ENCODE measurements at places on chromosomes 2 and 18.

DNA sequence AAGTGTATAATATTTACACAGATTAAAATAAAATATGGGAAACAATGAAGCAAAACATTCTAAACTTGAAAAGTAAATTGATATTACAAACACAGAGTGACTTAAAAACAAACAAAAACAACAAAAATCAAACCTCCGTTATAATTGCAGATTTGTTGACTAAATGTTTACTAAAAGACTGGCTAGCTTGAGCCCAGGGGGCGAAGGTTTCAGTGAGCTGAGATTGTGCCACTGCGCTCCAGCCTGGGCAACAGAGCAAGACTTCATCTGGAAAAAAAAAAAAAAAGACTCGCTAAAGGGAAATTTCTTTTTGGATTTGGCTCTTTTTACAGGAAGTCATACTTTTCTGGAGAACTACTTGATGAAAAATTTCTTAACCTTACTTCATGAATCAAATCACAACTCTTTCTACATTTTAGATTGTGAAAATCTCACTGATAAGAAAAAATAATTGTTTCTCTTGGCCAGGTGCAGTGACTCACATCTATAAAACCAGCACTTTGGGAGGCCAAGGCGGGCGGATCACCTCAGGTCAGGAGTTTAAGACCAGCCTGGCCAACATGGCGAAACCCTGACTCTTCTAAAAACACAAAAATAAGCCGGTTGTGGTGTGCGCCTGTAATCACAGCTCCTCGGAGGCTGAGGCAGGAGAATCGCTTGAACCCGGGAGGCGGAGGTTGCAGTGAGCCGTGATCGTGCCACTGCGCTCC, 9.7 kb downstream of the TFPI start:
- DNase-seq, result no peak

DNA sequence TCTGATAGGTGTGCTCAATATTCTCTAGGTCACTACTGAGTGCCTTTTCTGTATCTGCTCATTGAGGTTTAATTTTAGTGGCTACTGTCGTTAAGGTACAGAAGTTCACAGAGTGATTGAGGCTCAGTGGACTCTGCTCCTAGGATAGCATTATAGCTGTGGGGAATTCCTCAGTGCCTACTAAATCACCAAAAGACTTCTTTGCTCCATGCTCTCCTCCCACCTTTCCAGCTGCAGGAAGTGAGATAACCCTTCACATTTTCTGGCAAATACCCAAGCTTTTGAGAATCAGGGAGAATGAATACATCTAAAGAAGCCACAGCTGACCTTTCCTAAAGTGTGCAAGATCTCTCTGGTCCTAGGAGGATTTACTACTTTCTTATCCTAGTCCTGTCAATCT, 95.2 kb upstream of the FSIP2 start:
- DNase-seq, result no peak

DNA sequence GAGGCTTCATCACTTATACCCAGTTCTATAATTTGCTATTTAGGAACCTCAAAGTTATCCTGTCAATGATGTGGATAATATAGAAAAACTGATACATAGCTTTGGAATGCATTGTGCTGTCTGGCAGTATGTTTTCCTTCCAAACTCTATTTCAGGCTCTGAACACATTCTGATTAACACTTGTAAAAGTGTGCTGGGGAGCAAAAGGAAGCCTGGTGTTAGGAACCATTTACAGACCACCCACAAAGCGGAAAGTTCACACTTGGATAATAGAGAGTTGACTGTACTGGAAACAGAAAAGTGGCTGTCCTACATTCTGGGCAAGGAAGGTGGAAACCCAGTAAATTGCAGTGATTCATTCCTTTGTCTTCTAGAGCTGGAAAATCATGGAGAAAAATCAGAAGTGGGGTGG, 114.5 kb upstream of the ZFP36L2 start:
- no peak for DNase-seq

DNA sequence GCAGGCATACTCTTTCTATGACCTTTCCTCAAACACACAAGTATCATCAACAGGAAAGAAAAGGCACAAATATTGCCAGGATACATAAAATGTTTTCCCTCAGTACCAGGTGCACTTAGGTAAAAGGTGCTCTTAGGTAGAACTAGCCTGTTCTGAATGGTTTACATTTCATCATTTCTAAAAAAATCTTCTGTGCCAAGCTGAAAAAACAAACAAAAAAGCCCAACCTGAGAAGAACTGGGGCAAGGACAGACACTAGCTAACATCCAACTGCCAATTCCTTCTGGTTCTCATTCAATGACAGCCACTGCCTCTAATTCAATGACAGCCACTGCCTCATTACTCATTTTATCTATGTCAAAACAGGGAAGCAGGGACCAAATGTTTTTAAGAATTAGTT, 68.5 kb downstream of the SPIRE1 start:
- no peak for DNase-seq

DNA sequence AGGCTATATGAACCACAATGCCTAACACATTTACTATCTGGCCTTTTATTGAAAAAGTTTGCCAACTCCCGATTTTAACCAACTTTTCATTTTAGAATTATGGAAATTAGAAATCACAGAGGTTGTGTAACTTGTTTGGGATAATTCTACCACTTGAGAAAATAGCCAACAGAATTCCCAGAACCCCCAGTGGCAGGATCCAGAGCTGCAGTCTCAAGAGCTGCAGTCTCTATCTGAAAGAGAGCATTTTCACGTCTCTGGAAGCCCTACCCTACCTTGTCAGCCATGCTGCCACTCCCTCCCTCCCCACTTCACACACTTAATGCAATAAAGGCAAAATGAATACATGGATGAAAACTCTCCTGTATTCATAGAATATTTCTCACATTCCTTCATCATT, 23.4 kb upstream of the TSPYL6 start:
- DNase-seq, result no peak

DNA sequence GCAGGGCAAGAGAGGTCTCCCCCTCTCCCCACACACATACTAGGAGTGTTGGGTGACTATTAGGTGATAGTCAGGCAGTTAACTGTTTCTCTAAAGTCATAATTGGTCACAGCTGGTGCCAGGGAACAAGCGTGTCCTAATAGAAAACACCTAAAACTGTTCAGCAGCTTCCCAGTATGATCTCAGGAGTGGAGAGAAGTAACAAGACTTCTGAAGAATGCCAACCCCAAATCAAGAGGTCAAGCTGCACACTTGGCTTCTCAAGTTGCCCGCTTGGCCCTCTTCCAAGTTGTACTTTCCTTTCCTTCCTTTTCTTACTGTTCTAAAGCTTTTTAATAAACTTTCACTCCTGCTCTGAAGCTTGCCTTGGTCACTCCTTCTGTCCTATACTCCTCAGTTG, 22.4 kb upstream of the STAT1 start:
- DNase-seq, result no peak

GRCh38 chr2:224009605-224010315, 29.3 kb downstream of the SERPINE2 start:
- no peak for DNase-seq

- no peak for DNase-seq
These were observed 184.9 kb downstream of the KLHL29 start for GRCh38 chr2:23569761-23570365.

DNA sequence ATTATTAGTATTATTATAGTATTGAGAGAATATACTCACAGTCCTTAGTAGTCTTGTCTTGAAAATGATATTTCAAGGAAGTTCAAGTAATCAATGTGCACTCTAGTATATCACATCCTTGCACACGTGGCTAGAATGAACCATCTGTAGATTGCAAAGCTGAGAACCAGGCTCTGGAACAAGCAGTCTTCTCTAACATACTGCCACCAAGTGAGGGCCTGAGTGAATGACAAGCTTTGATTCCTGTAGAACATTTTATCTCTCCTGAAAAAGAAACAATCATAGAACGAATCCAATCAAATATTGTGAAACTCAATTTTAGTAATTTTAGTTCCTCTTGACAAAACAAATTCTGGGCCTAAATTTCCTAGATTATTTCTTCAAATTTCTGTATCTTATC, 55.3 kb upstream of the SULT1C3 start:
- DNase-seq, result no peak

DNA sequence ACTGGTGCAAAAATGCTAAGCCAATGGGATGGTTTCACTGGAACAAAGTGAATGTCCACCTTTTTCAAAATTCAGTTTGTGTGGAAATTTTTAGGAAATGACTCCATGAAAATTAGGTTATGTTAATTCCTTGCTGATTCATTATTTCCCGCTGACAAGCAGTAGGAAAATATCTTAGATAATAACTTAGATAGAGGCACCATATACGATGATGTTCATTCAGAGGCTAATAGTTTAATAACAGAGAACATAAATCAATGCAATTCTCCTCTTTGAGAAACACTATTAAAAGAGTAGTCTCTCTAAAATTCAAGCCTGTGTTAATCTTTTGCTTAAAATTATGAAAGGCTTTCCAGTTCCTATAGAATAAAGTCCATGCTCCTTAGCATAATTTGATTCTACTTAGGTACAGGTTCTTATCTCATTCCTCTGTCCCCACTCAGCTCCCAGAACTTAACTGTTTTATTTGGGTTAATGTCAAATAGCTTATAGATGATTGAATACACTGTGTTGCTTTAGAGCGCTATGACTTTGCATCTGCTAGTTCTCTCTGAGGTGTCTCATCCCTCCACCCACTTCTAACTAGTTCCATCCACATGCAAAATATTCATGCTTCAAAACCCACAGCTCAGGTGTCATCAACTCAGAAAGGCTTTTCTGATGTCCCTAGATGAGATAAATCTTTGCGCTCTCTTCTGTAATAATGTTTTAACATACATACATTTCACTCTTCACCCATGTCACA, 503.6 kb downstream of the ERBB4 start:
- no peak for DNase-seq

- peak; percentile 47 for DNase-seq
These were observed 3.2 kb downstream of the UBXN4 start for GRCh38 chr2:135744760-135745314.

GRCh38 chr18:55433648-55434047, 154.3 kb downstream of the TCF4 start:
- no peak for DNase-seq

- DNase-seq, result no peak
These were observed 140.8 kb downstream of the DDX1 start for GRCh38 chr2:15732341-15733077.

GRCh38 chr2:60535685-60536312, 17.7 kb downstream of the BCL11A start:
- DNase-seq, result no peak

DNA sequence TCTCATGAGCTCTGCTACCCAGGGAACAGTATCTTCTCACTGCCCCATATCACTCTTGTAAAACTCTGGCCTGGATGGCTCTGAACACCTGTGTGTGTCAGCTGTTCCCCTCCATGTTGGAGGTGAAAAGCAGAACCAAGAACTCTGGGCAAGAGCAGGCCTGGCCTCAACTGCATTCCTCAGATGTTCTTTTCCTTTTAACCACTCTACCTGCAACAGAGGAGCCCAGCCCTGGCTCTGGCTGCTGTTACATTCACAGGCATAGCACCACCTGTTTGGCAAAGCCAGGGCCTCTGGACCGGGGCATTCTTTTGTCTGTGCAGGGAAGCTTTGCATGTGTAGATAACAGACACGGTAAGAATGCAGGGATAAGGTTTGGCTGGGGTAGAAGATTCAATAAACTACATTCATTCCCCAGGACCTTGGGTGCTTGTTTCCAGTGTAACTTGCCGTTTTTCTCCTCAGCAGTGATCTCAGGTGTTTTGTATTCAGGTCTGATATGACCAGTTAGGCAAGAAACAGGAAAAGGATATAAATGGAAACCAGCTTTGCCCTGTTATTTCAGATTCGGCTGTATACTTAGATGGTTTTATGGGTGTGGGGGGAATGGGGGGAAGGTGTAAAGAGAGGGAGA, 95.1 kb downstream of the SPTBN1 start:
- no peak for DNase-seq

- DNase-seq, result no peak
These were observed 19.5 kb upstream of the LYPD6B start for GRCh38 chr2:149018981-149019380.

DNA sequence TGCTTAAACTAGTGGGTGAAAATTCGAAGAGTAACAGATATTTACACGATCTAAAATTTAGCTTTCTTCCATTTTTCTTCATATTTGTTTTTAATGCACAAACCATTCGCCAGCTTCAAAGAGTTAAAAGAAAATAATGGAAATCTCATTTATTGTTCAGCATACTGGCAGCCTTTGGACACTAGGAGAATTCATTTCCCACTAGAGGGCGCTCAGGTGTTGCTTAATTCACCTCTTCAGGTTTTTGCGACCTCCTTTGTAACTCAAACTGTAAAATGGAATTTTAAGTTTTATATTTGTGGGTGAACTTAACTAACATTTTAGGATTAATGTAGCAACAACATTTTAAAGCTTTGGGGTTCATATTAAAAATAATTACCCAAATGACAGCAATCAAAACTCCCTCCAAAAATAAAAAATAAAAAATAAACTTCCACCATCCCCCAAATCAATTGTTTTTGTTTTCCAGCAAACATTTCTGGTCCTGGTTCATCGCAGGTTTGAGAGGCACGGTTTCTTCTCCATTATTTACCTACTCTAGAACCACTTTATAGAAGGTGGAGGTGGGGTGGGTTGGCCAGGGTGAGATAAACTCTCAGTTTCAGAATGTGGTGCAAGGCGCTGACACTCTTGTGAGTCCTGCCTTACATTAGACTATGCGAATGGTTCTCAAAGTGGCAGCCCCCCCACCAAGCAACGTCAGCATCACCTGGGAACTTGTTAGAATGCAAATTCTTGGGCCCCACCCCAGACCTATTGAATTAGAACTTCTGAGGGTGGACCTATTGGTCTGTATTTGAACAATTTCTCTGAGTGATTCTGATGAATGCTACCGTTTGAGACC, 24.7 kb upstream of the PNPT1 start:
- DNase-seq, result peak; percentile 69
